ENCODE measurements at places on chromosomes 4 and X. TPM values are rescaled to one million over a fixed set of nuclear protein-coding genes. Genes with fewer than 3 reads are reported as not detected.

DNA sequence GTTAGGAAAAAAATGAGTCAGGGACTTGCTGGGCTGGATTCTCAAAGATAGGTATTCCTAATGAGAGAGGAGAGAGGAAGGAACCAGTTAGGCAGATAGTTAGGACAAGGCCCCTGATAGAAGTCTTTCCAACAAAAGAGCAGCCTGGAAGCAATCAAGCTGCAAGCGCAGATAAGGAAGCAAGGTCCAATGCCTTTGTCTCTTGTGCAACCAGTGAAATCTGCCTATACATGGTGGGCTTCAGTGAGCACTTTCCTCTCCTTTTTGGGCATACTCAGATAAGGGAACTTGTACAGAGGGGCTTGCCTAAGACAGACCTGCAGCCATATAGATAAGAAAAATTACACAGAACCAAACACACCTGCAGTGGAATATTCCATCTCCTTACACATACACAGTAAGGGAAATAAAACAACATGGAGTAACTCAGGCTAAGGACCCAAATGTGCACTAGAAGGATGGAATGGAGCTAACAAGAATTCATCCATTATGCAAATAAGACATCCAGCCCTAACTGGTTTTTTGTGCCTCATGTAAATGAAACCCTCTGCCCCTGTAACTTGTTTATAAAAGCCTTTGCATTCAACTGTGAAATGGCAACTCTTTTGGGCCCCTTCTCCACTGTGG is 68.8 kb downstream of the PCDH18 start:
- no peak for DNase-seq

SSX7 gene
- total RNA-seq: not detected

GRCh38 chr4:5300283-5300682 is 249.0 kb downstream of the STK32B start:
- DNase-seq: no peak

- no peak for DNase-seq
Measured at GRCh38 chr4:6217716-6218381, 17.5 kb upstream of the JAKMIP1 start.

TRMT2B gene
- total RNA-seq: 23.4 TPM

- peak; percentile 61 for DNase-seq
Measured at GRCh38 chr4:146545102-146545501, 23.4 kb upstream of the SLC10A7 start.

- DNase-seq: no peak
Measured at GRCh38 chrX:29242856-29243255, 655.6 kb downstream of the IL1RAPL1 start.

DNA sequence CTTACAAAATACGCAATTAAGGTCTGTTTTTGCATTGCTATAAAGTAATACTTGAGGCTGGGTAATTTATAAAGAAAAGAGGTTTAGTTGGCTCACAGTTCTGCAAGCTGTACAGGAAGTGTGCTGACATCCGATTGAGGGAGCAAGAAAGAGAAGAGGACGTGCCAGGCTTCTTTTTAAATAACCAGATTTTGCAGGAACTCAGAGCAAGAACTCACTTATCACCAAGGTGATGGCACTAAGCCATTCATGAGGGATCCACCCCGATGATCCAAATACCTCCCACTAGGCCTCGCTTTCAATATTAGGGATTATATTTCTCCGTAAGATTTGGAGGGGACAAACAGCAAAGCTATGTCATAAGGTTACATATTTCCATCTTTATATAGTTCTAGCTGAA is 456.7 kb downstream of the GLUD2 start:
- DNase-seq: no peak

SYNPO2 gene
- total RNA-seq: 0.06 TPM

DNA sequence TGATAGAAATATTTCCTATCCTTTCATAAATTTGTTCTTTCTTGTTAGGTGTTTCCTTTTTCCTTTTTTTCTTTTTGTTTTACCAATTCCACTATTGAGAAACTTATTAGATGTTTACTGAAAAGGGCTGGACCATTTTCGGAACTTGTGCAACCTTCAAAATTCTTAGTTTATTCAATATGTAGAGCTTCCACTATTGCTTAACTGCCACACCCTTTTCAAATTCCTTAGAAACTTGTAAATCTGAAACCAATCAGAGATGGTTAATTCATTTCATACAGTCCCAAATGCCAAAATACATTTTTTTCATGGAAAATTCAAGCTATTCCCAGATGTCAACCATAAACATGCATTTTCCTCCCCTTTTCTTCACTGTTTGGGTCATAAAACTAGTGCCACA is 66.1 kb upstream of the SLC39A8 start:
- DNase-seq: peak; percentile 17

DNA sequence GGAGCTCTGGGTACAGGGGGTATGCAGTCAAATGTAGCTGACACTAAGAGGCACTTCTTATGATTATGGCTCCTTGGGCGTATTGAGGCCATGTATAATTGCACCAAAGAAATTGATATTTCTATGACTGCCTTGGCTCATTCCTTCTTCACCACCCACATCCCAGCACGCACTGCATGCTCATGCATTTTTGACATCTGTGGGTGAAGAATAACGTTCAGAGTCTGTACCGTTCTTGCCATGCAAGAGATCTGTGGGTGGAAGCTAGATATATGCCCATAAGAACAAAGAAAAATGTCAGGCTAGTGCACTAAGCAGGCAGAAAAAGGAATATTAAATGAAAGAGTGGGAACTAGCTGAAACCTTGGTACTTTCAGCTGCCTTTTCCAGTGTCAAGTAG is 93.4 kb downstream of the EMCN start:
- no peak for DNase-seq

HSFX1 gene
- total RNA-seq: not detected

GRCh38 chr4:81215931-81216330 is 909 bp upstream of the PRKG2 start:
- DNase-seq: no peak

DNA sequence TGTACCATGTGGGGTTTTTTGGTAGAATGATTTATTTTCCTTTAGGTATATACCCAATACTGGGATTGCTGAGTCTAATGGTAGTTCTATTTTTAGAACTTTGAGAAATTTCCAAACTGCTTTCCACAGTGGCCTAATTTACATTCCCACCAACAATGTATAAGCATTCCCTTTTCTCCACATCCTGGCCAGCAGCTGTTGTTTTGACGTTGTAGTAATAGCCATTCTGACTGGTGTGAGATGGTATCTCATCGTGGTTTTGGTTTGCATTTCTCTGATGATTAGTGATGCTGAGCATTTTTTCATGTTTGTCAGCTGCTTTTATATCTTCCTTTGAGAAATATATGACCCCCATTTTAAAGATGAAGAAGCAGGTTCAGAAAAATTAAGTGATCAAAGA is 153.7 kb downstream of the CBR4 start:
- peak; percentile 16 for DNase-seq

GPC4 gene
- total RNA-seq: 6.4 TPM

NHSL2 gene
- 0.58 TPM for total RNA-seq

EMCN gene
- not detected for total RNA-seq

GRCh38 chrX:120299928-120300327 is 11.3 kb downstream of the TMEM255A start:
- peak; percentile 6 for DNase-seq

MAGEA4 gene
- not detected for total RNA-seq

- no peak for DNase-seq
Measured at GRCh38 chr4:70640192-70640591, 11.6 kb downstream of the ENAM start.

GRCh38 chr4:108372681-108373080 is 203.9 kb upstream of the LEF1 start:
- no peak for DNase-seq

- DNase-seq: peak; percentile 60
Measured at GRCh38 chr4:11421116-11421515, 7.6 kb downstream of the HS3ST1 start.

- no peak for DNase-seq
Measured at GRCh38 chr4:40827758-40828157, 78.0 kb downstream of the NSUN7 start.

- no peak for DNase-seq
Measured at GRCh38 chrX:13043138-13043537, 1.3 kb downstream of the FAM9C start.

DNA sequence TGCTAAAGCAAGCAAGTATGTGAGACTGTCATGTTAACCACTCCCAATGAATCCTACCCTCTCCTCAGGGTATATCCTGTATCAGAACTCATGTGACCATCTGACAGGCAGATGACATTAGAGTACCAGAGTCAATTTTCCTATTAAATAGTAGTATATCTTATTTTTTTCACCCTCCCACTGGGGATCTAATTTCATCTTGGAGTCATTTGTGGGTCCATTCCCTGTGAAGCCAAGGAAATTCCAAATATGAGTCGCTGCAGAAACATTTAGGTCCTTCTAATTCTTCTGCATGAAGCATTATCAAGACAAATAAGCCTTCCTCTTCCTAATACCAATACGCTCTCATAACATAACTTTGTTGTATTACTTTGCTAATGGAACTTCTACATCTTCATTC is 52.2 kb upstream of the BLTP1 start:
- DNase-seq: peak; percentile 52

DNA sequence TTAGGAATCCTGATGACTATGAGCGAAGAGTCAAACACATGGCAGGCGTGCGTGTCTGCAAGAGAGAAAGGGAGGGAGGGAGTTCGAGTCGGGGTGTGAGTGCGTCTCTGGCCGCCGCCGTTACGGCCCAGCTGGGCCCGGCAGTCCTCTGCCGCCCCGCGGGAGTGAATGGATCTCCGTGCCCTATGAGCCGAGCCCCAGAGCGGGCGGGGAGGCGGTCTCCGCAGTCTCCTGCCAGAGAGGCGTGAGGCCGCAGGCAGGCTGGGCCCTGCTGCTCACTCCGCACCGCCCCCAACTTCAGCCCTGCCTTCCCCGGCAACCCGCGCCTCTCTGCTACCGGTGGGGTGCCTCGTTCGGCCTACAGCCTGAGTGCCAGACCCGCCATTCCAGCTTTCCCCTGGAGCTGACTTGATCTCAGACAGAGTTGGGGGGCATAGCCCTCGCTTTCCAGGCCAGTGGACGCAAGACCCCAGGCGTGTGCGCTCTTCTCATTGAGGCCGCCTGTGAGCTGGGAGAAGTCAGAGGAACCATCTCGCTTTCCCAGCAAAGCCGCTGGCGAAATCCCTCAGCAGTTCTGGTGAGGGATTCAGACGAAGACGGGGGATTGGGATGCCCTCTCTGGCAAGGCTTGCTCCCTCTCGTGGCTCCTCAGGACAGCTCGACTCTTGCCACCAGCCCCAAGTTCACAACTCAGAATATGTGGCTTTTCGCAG is 1.4 kb downstream of the SLC16A2 start:
- no peak for DNase-seq

GRCh38 chr4:77065382-77065781 is 10.4 kb downstream of the CCNI start:
- DNase-seq: no peak

PAGE2 gene
- total RNA-seq: not detected

FAT1 gene
- 92.4 TPM for total RNA-seq

DNA sequence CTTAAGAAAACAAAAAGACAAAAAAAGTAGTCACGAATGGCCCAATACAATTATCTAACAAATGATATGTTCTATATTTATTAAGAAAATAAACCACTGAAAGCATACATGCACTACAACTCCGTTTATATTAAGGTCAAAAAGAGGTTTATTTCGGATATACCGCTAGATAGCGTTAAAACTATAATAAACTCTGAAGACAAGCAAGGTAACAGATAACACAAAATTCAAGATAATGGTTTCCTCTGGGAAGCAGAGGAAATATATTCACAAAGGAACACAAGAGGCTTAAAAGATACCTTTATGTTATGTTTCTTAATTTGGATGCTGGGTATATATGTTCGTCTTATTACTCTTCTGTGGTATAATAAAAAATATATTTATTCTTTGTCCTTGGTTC is 4.7 kb upstream of the FAM200B start:
- no peak for DNase-seq

PCDH19 gene
- not detected for total RNA-seq

TEX11 gene
- total RNA-seq: not detected

ZNF157 gene
- total RNA-seq: 0.07 TPM

EPGN gene
- total RNA-seq: 98.0 TPM

DNA sequence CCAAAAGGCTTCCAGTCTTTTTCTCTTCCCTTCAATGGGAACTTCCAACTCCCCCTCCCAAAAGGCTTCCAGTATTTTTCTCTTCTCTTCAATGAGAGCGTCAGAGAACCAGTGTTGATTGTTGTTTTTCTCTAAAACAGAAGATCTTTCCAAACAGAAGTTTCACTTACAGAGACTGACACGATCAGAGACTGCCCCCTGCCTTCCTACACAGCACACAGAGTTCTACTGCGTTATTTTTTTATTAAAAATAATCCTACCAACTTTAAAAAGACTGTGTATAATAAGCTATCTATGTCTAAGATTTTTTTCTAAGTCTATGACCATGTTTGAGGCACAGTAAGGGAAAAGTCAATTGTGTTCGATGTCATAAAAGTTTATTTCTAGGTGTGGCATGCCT is 3.5 kb upstream of the HTR2C start:
- DNase-seq: peak; percentile 12

APELA gene
- not detected for total RNA-seq

DNA sequence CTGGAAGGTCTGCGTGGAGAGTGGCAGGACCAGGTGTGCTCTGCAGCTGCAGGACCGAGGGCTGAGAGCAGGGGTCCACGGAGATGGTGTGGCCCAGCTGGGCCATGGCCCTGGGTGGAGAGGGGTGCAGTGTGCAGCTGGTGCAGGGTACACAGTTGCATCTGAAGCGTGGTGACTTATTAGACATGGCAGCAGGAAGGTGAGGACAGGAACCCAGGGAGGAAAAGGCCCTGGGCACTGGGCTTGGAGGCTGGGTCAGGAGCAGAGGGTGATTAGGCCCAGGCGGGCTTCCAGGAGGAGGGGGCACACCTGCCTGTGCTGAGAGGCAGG is 214.6 kb upstream of the PSAPL1 start:
- no peak for DNase-seq

ZNF141 gene
- total RNA-seq: 6.5 TPM

- DNase-seq: no peak
Measured at GRCh38 chrX:131322651-131323050, 33.5 kb upstream of the IGSF1 start.

RPGR gene
- 9.3 TPM for total RNA-seq

DNA sequence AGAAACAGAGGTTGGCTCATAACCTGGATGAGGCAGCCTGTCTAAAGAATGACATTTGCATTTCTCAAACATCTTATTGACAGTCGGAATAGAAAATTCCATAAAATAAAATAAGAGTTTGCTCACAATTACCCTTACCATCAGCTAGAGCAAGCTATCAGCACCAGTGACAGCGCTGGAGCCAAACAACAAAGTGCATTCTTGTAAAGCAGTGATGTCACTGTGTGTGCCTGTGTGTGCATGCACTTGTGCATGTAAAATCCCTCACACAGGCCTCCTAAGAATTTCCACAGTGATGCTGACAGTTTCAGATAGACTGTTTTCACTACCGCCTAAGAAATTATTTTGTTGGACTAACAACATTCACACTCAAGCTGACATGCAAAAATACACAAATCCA is 77.6 kb downstream of the EVC2 start:
- no peak for DNase-seq
